ENCODE measurements at places on chromosomes 16 and 17.

GRCh38 chr16:27769561-27770255 lies 219.8 kb downstream of the KATNIP start:
- peak; percentile 66 for DNase-seq

- DNase-seq, result no peak
Measured at GRCh38 chr17:44424828-44425461, 35.5 kb upstream of the ITGA2B start.

DNA sequence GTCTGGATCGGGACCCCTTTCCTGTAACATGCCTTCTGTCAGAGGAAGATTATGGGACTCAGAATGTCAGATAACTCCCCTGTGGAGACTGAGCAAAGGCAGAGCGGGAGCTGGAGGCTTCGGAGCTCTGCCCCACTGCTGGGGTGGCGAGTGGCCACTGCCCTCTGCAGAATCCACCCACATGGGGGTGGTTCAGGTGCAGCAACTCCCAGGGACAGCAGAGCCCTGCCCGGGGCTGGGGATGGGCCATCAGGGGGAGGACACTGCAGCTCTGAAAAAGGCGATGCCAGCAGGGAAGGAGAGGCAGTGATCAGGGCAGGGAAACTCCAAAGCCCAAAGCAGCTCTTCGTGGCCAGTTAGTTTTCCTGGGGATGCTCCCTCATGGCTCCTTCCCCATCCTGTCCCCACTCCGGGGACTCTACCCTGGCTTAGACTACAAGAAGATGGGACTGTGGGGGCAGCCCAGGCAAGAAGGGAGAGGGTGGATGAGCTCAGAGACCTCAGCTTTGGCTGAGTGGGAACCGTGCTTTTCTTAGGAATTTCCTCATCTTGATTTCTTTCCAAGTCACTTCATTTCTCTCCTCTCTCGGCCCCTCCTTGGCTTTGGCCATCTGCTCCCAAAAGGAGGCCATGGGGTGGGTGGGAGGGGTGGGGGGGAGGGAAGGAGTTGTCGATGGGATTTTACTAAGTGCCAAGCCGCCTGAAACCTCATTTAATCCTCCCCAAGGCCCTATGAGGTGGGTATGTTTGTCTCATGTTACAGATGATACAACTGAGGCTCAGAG lies 4.0 kb downstream of the CA4 start:
- no peak for DNase-seq

DNA sequence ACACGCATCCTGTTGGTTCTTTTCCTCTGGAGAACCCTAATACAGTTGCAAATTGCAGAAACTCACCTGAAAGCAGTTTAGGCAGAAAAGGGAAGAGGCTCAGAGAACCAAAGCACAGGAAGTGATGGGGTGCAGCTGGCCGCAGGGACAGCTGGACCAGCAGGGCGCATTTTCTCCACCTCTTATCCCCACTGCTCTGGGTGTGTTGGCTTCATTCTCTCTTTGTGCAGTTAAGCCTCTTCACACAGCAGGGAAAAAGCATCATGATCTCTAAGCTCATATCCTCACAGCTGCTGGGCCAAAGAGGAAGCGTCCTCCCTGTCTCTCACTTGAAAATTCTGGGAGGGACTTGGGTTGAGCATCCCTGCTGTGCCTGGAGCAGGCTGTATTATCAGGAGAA lies 20.0 kb upstream of the LRRC75A start:
- no peak for DNase-seq

DNA sequence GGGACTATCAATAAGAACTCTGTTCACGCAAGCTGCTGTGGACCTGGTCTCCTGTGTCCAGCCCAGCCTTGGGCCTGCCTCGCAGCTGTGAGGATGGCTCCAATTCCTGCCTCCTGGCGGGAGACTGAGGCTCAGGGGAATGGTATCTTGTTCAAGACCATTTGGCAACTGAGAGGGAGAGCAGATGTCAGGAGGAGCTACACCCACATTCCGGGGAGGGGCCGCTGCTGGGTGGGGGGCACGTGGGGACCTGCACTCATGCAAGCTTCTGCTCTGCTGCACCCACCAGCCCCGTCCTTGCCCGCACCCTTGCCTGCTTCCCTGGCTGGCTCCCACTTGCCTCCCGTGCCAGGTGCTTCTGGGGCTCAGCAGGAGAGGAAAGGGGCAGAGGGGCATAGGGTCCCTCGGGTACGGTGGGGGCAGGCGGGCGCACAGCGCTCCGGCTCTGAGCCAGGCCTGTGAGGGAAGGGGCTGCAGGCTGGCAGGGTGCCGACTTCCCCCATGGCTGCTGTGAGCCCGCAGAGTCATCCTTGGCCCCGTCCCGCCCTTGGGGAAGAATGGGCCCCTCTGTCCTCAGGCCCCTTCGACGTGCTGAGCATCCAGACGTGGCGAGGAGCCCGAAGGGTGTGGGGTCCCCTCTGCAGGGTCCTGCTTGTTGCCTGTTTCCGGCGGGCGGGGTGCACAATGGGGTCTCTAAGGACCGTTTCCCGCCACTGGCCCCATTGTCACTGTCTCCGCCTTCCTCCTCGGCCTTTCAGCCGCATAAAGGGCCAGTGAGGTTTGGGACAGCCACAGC lies 2.7 kb downstream of the METRN start:
- DNase-seq, result no peak

DNA sequence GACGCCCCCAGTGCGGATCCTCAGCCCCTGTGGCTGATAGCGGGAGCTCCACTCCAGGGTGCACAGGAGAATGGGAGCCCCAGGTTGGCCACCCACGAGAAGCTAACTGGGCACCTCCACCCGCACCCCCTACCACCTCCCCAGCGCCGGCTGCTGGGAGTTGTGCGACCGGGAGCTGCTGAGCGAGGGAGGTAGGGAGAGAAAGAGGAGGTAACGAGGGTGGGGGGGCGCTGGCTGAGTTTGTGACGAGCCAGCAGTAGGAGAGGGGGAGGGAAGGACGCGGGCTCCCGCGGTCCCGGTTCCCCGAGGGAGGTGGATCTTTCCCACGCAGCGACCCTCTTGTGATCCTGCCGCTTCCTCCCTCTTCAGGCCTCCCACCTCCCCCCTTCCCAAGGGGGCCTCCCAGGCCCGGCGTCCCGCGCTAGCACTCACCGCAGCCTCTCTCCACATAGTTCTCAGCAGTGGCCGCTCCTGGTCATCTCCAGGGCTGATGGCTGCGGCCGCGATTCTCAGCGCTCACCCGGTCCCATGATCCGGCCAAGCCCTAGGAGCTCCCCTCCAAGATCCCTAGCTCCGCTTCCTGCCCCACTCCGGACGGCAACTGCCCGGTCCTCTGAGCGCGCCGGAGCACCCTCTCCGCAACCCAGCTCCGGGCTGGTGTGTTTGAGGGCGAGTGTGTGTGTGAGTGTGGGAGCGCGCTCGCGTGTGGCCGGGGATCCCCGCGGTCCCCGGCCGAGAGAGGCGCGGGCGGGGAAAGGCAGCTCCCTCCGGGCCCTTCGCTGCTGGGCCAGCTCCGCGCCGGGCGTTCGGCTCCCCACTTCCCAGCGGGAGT lies at the start of gene GRIN2A:
Gene GRIN2A (minus strand): TSS at position 207 of the 832 bp plus-strand sequence. CDS start 2,017 bp downstream, outside the sequence.
- DNase-seq, result no peak

DNA sequence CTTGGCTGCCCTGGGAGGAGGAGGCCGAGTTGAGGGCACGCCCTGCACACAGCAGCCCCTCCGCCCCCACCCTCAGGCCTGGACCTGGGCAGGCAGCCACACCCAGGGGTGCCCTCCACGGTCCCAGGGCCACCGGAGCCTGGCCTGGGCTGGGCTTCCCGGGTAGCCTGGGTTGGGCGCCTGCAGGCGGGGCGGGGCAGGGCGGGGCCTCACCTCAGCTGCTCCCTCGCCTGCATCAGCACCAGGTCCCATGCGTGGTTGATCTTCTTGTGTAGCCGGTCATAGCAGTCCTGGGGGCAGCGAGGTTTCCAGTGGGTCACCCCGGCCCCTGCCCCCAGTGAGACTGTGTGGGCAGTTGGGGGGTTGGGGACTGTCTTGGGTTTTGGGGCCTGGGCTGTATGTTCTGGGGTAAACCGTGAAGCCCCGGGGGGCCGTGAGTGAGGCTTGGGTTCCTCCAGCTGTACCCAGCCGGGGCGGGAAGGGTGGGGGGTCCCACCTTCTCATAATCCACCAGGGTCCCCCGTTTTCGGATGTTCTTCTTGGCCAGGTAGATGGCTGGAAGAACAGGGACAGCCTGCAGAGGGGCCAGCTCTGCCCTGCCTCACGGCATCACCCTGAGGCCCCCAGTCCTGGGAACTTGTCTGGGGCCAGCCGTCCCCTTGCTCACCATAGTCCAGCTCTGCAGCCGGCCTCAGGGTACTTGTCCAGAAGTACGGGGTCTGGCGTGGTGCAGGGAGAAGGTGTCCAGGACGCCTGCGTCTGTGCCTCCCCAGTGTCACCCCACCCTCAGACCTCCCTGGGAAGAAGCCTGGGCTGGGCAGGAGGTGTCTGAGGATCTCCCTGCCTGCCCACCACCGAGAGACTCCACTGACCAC lies 2.0 kb downstream of the RGS11 start:
- no peak for DNase-seq

All from 8988T (cell line).